ENCODE measurements at places on chromosomes 2 and 18. TPM values are rescaled to one million over a fixed set of nuclear protein-coding genes. Genes with fewer than 3 reads are reported as not detected.

DNA sequence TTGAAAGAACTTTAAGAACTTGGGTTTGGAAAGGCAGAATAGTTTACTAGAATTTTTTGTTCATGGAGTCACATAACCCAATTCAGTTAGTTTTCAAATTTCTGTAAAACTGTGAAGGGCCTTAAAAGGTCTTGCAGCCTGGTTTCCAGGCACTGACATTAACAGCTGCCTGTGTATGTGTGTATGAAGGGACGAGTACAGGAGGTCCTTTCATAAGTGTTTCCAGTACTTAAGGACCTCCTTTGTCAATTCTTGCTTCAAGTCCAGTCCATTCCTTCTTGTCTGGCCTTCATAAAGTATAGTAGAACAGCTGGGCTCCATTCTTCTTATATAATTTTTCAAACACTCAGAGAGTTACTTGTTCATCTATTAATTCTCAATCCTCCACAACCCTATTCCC lies 136.5 kb downstream of the NR4A2 start:
- H3K4me3 ChIP-seq: no peak overlapping the region
- no peak overlapping the region for H3K27ac ChIP-seq

GRCh38 chr2:8244639-8245038 lies 437.2 kb upstream of the ID2 start:
- no peaks in the 10 kb centered on the region for H3K27me3 ChIP-seq
- DNase-seq: no peak
- H3K27ac ChIP-seq: no peak overlapping the region
- no peak overlapping the region for H3K4me3 ChIP-seq
- H3K36me3 ChIP-seq: no peaks in the 10 kb centered on the region
- peaks cover 5% of the 10 kb centered on the region for H3K4me1 ChIP-seq

GRCh38 chr2:43221124-43221762 lies 5.2 kb downstream of the ZFP36L2 start:
- peak overlapping the region; percentile 67 for H3K4me3 ChIP-seq
- H3K36me3 ChIP-seq: peaks cover 10% of the 10 kb centered on the region
- H3K27ac ChIP-seq: peak overlapping the region; percentile 98
- peak; percentile 71 for DNase-seq

- H3K4me3 ChIP-seq: no peak overlapping the region
- H3K36me3 ChIP-seq: peaks cover 7% of the 10 kb centered on the region
- no peaks in the 10 kb centered on the region for H3K27me3 ChIP-seq
- H3K27ac ChIP-seq: no peak overlapping the region
- peaks cover 20% of the 10 kb centered on the region for H3K4me1 ChIP-seq
- DNase-seq: no peak
Observed at GRCh38 chr2:36633470-36634092, 35.6 kb upstream of the FEZ2 start.

DNA sequence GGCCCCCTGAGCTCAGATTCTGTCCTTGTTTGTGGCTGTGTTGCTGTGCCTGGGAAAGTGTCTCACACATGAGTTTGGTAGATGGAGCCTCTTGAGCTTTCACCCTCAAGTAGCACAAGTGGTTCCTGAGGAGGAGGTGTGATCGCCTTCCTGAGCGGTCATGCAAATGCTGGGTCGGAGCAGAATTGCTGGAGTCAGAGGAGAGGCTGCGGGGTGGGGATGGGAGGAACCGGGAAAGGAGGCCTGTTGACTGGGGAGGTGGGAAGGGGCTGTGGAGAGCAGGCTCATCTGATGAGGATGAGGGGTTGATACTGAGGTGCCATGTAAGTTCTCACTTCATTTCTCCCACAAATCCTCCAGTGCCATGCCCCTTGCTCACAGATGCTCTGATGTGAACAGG lies 48.4 kb upstream of the ATG16L1 start:
- no peaks in the 10 kb centered on the region for H3K4me1 ChIP-seq
- H3K36me3 ChIP-seq: peaks cover 11% of the 10 kb centered on the region
- no peak overlapping the region for H3K27ac ChIP-seq

- H3K4me3 ChIP-seq: no peak overlapping the region
- no peaks in the 10 kb centered on the region for H3K27me3 ChIP-seq
- peak overlapping the region; percentile 15 for H3K27ac ChIP-seq
Observed at GRCh38 chr2:232839411-232840079, 30.5 kb upstream of the SNORC start.

GRCh38 chr2:201130524-201131186 lies 14.7 kb downstream of the CFLAR start:
- no peak overlapping the region for H3K4me3 ChIP-seq
- peaks cover 6% of the 10 kb centered on the region for H3K36me3 ChIP-seq
- H3K27me3 ChIP-seq: no peaks in the 10 kb centered on the region
- no peak overlapping the region for H3K27ac ChIP-seq
- no peak for DNase-seq
- H3K4me1 ChIP-seq: peaks cover 30% of the 10 kb centered on the region

Gene GPBAR1
- total RNA-seq: 0.55 TPM

Gene CCDC141
- total RNA-seq: 1.2 TPM

Gene TMEM178A
- total RNA-seq: 11.9 TPM
